ENCODE measurements at places on chromosomes 12 and 14. TPM values are rescaled to one million over a fixed set of nuclear protein-coding genes. Genes with fewer than 3 reads are reported as not detected.

WSCD2 gene
- total RNA-seq = not detected

ACSS3 gene
- total RNA-seq = 0.12 TPM

DNA sequence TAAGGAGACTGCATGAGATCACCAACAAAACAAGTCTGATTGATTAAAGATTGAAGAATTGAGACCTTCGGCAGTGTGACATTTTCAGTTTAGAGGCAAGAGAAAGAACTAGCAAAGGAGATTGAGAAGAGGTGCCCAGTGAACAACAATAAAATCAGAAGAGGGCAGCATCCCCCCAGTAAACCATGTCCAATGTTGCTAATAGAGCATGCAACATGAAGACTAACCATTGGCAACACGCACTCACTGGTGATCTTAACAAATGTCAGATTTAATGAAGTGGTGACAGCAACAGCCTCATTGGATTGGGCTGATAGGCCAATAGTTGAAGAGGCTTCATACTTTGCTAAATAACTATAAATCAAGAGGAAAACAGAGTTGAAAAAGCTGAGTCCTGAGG is 20.7 kb upstream of the TAS2R14 start:
- no peak for DNase-seq

KRT81 gene
- 0.72 TPM for total RNA-seq

GRCh38 chr14:68510201-68511128 is 282.4 kb downstream of the ZFP36L1 start:
- DNase-seq = peak; percentile 96

- DNase-seq = peak; percentile 7
Observed at GRCh38 chr12:90543841-90544240, 411.1 kb downstream of the CCER1 start.

PLEKHG7 gene
- total RNA-seq = not detected

DNA sequence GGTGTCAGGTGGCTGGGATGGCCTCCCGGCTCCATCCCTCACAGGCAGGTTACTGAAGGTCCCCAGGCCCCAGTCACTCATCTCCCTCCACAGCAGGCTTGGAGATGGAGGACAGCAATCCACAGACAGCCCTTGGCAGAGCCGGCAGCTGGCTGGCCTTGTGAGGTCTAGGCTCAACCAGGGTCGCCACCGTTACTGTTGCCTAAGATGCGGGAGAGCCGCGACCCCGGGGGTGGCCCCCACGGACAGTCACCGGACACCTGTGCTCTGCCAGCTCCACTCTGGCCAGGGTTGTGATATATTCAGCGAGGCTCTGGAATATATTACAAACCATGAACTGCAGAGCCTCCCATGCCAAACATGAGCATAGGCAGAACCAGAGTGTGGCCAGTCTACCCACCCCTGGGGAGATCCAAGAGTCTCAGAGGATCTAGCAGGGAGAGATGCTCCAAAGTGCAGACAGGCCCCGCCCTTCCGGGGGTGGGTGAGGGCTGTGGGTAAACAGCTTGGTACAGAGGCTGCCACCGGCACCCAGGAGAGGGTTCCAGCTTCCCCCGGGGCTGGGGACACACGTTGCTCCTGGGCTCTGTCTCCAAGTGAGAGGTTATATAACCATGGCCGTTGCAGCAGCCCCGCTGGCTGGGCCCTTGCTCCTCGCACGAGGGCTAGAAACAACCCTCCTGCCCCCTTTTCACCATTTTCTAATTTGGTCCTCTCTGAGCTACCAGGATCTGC is 55.9 kb upstream of the DIO3 start:
- no peak for DNase-seq

GRCh38 chr12:125742413-125742812 is 677.2 kb downstream of the AACS start:
- DNase-seq = no peak

DNA sequence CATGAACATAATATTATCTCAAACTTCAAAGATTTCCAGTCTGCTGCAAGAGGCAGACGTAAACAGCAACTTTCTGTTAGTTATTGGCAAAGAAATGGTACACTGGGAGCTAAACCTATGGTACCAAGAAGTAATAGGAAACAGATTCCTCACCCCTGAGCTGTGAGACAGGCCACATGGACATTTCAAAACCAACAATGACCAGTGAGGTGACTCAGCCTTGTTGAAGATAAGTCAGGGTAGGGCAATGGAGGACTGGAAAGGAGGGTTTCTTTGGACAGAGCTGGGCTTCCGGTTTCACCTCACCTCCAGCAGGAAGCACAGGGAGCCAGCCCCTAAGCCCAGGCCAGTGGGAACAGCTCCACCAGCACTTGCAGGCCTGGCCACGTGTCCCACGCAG is 1320.5 kb downstream of the AACS start:
- peak; percentile 47 for DNase-seq

- no peak for DNase-seq
Observed at GRCh38 chr14:86915406-86915805, 1077.6 kb downstream of the GALC start.

NUAK1 gene
- total RNA-seq = 6.9 TPM

GRCh38 chr14:93007225-93007997 is 84.5 kb downstream of the CHGA start:
- peak; percentile 72 for DNase-seq

- no peak for DNase-seq
Observed at GRCh38 chr12:24701343-24701742, 247.6 kb downstream of the BCAT1 start.

PRB2 gene
- not detected for total RNA-seq

DNA sequence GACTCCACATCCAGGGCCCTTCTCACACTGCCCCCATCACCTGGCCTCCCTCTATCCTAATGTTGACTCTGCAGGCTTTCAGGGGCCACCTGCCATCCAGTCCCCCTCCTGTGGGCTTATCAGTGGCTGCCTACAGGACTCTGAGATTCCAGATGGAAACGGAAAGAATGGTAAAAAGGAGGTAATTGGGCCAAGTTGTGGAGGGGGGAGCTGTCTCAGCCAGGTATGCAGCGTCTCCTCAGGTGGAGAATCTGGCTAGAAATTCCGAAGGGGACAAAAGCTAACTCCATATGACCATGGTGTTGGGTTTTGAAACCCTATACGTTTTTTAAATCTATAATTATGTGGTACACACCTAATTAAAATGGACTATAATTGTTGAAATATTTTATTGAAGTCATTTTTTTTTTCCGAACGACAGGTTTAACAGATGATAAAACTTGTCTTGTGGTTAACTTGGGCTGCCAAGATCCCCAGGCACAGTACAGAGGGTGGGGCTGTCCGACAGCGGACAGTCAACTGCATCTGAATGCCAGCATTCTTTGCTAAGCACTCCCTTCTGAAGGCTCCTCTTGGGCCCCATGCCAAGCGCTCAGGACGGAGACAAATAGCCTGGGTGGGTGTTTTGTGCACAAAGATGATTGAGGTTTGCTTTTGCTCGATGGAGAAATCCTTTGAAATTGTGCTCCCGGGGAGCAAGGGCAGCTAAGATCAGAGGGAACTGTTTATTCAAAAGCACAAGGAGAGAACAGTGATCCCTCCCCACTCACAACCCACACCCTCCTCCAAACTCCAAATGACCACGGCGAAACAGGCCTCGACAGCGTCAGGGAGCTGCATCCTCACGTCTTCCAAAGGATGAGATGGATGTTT is 365.6 kb downstream of the BCL11B start:
- peak; percentile 96 for DNase-seq

DNA sequence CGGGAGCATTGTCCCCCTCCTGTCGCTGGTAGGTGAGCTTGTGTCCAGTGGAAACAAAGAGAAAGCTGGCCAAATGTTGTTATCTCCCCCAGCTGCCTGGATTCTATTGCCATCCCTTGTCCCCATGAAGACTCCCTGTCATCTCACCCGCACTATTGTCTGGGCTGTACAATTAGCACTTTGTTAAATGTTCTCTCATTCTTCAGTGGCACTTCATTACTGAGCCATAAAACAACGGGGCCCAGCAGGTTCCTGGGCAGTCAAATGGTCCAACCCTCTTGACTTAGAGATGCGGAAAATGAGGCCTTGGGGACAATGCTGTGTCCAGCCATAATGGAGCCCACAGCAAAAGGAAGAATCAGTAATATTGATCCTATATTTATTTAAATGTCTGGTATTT is 13.2 kb upstream of the COL2A1 start:
- no peak for DNase-seq

DNA sequence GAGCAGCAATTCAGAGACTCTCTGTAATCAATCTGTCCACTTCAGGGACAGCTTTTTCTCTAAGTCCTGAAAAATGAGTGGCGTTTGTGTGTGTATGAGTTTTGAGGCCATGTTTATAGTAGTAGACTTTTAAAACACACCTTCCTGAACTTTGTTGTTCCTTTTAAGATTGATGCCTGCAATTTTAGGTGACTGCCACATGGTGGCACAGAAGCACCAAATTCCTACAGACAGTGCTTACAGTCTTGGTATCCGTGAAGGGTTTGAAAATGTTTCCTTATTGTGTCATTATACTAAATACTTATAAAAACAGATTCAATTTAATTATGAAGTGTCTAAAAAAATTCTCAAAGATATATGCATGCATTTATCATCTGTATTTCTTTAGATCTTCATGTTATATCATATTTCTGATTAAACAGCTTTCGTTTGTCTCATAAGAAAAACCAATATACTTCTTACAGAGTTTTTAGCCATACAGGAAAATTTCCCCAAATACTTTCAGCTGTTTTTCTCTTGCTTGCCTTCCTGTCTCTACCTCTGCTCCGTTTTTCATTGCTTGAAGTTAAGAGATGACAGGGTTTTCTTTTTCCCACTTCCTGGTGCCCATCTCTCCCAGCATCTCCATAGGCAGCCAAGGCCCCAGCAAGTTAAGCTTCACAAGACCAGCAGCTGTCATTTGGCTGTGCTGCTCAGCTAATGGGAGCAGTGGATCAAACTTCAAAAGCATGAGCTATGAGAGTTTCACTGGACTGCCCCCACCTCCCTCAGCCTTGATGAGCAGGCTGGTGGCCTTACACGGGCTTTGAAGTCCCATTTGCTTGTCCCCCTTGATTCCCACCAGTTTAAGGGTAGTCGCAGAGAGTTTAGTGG is 259.6 kb downstream of the AKAP6 start:
- DNase-seq = peak; percentile 64

HOTAIR gene
- total RNA-seq = not detected

DNA sequence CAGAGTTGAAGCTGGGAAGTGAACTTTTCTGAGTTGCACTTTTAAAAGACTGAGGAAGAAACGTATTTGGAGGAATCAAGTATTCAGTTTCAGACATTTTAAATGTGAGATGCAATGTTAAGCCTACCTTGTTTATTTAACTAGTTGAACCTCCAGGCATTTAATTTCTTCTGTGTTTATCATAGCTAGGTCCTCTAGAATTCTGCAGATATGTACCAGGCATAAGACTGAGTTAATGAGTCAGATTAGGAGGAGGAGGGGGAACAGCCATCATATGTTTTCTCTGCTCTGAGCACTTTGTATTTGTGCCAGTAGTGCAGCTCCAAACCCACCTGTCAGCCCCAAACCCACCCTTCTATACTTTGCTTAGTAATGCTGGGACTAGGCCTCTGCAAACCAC is 16.4 kb upstream of the SAMD4A start:
- DNase-seq = no peak

DNA sequence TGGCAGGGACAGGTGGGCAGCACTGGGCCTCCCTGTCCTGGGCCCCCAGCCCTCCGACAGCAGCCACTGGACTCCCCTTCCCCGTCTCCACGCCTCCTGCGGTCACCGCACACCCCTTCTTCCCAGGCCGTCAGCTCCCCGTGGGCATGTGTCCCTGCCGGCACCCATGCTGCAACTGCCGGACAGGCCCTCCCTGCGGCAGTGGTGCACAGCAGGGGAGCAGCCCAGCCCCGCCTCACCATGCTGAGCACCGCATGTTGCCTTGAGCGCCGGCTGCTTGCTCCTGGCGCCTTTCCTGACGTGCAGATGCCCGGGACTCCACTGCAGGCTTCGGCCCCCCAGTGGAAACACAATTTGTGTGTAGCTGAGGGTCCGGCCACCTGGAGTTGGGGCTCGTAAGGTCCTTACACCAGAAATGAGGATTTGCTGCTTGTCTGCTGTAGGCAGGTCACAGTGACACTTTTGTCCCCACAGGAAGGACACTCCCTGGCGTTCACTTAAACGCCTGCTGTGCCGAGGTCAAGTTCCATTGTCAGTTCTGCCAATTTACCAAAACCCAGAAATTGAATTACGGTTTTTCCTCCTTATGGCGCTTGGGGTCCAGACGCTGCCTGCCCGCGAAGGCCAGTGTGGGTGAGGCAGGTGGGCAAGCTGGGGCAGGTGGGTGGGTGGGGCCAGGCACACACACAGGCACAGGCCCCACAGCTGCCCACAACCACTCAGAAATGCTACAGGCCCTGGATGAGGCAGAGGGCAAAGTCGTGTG is 28.2 kb upstream of the MMP17 start:
- no peak for DNase-seq

DNA sequence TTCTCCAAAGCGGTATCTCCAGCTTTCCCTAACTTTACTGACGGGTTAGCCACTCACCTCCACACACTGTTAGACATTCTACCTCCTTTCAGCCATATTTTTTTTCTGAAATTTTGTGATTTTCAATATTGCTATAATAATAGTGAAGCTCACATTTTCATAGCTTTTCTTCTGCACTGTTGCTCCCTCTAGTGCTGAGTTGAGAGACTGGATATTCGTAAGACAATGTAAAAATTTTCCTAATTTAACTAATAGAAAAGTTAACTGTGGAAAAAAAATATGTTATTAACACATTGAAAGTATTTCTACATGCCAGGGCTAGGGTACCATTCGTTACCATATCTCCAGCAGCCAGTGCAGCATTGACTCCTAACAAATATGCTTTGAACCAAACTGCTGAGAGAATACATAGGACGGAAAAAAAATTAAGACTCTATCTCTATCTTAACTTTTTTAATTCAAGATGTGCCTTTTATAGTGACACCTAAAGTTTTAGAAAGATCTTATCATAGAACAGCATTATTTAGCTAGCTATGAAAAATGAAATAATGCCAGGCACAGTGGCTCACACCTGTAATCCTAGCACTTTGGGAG is 48.7 kb upstream of the ABCC9 start:
- DNase-seq = peak; percentile 1

- DNase-seq = no peak
Observed at GRCh38 chr12:13368431-13368830, 171.9 kb downstream of the EMP1 start.

DNA sequence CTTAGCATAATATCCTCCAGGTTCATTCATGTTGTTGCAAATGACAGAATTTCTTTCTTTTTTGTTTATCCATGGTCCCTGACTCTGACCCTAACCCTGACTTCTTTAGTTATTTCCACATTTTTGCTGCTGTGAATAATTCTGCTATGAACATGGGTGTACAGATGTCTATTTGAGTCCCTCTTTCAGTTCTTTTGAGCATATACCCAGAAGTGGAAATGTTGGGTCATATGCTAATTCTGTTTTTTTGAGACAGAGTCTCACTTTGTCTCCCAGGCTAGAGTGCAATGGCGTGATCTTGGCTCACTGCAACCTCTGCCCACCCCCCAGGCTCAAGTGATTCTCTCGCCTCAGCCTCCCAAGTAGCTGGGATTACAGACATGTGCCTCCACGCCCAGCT is 33.1 kb downstream of the KNTC1 start:
- DNase-seq = no peak

DNA sequence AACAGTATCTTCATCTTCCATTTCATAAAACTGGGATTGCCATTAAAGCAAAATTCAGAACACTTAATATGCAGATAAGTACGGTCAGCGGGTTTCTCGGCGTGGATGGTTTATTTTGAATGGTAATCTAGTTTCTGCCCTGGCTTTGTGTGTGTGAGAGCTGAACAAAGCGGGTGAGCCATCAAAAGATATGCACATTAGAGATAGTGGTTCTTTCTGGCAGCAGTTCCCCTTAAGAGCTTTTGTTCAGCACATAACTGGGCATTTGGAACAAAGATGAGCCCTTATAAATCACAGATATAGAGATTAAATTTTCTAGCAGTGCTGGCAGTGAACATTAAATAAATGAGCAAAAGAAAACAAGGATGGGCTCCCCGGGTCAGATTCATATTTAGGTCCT is 207.5 kb downstream of the CALM1 start:
- no peak for DNase-seq

KLRK1 gene
- total RNA-seq = not detected

NYNRIN gene
- total RNA-seq = 0.39 TPM

Data from RPMI7951 (cell line).